ENCODE measurements at places on chromosomes 6 and 20. TPM values are rescaled to one million over a fixed set of nuclear protein-coding genes. Genes with fewer than 3 reads are reported as not detected.
A peak's percentile ranks its signal among the peaks of the same experiment; 100 is the strongest.

DNA sequence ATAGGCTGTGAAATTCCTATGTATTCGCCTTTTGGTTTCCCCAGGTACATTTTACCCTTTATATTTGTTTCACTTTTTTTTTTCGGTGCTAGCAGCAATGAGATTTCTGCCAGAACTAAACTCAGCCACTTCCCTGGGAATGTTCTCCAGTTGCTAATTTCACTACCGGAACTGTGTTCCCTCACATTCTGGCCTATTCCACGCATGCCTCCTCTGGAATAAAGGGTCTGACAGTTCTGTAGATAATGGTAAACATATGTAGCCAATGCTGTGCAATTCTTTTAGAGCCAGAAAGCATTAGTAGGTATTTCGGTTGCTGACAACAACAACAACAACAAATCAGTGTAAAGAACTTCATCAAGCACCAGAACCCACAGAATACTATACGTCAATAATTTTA lies 96.1 kb upstream of the TBX18 start:
- no peak for DNase-seq

GRCh38 chr6:167501831-167502385 lies 177.0 kb downstream of the TTLL2 start:
- no peak for DNase-seq

DNA sequence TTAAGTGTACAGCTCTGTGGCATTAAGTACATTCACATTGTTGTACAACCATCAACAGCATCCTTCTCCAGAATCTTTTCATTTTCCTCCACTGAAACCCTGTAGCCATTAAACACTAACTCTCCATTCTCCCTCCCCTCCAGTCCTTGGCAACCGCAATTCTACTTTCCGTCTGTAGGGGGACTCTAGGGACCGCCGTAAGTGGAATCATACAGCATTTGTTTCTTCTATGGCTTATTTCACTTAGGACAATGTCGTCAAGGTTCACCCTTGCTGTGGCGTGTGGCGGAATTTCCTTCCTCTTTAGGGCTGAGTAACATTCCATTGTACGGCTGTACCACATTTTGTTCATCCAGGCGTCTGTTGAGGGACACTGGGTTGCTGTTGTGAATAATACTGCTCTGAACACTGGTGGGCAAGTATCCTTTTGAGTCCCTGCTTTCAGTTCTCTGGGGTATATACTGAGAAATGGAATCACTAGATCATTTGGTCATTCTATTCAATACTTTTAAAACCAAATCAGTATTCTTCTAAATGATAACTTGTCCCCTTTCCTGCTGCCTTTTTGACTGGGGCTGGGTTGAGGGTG lies 50.7 kb downstream of the PPP1R3G start:
- no peak for DNase-seq

DNA sequence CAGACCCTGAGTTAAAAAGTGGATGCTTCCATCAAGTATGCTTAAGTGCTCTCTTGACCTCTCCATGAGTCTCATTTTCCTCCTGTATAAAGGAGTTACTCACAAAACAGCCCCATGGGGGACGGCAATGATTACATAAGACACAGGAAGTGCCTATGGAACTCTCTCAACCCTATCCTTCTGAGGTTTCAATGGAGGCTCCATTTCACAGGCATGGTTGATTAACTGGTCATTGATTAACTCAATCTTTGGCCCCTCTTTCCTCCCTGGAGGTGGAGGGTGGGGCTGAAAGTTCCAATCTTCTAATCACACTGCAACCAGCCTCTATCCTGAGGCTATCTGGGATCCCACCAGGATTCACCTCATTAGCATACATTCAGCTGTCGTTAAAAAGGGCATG lies 29.3 kb downstream of the CST8 start:
- DNase-seq, result peak; percentile 18

DNA sequence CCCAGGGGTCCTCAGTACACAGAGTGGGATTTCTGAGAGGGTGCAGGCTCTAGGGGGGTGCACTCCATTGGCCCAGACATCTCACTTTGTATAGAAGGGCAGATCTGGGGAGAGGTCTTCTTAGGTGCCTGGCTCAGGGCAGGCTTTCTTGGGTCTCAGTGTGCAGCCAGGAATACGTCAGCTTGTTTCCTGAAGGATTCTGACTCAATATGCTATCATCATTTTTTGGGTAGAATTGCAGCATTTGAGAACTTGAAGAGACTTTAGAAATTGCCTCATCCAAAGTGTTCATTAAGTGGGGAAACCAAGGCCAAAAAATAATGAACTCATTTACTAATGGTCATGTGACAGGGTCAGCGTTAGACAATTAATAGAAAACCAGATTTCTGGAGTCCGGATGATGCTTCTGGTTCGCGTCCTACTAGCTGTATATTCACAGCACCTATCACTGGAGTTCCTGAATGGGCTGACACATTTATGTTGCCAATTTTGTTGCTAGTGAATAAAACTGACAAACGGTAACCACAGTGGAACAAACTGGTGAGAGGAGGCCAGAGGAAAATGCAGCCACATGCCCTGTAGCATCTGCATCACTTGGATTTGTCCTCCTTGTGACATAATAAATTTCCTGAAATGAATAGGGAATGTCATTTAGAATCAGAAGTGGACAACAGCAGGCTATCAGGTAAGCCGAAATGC lies 238.9 kb downstream of the TBC1D7 start:
- no peak for DNase-seq

GRCh38 chr20:19456595-19457395 lies 244.4 kb downstream of the SLC24A3 start:
- no peak for DNase-seq

DNA sequence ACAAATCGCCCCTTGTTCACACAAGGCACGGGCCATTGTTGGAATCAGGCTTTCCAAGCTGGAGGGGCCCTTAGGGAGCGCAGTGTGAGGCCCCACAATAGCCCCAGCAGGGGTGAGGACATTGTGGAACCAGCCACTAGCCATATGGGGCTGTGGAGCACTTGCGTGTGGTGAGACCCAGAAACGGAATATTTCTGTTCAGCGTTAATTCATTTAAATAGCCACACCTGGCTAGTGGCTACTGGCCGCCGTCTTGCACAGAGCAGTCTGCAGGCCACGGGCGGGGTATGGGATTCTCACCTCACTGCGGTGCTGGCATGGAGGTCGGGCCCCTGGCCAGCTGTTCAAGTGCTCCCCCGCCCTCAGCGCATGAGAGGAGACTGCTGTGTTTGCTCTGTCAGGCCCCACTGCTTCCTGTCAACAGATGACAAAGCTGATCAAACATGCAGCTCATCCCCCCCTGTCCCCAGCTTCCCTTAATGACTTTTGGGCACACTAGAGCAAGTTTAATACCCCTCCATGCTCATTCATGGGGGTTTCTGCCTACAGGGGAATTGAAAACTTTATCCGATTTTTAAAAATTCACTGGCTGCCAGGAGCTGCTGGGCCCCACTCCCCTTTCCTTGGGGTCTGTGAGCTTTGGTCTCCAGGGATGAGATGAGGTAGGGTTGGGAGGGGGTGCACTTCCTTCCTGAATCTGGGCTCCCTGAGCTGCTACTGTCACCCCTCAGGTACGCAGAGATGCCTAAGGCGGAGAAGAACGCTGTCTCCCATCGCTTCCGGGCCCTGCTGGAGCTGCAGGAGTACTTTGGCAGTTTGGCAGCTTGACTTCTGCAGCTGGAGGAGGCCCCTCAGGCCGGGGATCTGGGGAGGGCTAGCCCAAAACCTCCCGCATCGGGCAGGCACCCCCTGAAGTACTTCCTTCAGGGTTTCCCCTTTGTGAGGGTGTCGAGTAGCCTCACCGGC lies 13.6 kb downstream of the ITPA start:
- no peak for DNase-seq

GRCh38 chr6:150231525-150231850 lies 88.6 kb downstream of the PPP1R14C start:
- DNase-seq, result no peak

- DNase-seq, result no peak
Observed at GRCh38 chr20:25686081-25687067, 10.3 kb downstream of the ZNF337 start.

- peak; percentile 3 for DNase-seq
Observed at GRCh38 chr6:159038914-159039884, 5.6 kb downstream of the TAGAP start.

DNA sequence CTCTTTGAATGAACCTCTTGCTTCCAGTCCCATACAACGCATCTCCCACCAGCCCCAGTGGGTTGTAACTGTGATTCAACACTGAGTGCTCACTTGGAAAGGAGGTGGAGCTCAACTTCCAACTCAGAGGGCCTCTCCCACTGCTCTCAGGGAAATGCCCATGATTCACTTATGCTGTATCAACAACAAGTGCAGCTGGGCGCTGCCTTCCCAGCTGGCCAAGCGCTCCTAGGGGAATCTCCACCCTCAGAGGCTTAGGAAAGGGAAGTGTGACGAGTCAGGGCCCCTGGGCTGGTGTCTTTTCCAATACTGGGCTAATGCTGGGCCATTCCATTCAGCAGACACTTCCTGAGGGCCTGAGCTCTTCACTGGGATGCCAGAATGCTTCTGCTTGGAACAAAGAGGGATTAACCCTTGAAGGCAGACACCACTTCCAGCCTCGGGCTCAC lies 8.1 kb upstream of the OCSTAMP start:
- DNase-seq, result peak; percentile 92

DNA sequence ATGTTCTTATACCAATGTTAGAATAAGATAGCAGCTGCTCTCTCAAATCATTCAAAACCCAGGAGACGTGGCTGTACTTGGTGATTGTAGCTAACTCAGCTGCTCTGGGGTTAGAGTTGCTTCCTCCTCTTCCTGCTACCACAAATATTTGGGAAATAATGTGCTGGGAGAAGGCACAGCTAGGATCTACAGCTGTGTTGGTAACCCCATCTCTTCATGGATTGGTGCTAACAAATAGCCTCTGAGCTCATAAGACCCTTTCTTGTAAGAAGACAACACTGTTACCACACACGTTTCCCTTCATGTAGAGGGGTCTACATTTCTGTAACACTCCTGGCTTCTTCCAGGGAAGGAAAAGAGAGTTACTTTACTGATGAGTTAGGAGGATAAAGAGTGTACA lies 911.0 kb upstream of the CITED2 start:
- DNase-seq, result no peak

GRCh38 chr20:58923117-58923712 lies 57.8 kb upstream of the NELFCD start:
- DNase-seq, result no peak

GRCh38 chr6:131825946-131826345 lies 18.1 kb downstream of the ENPP1 start:
- DNase-seq, result no peak

- DNase-seq, result no peak
Observed at GRCh38 chr6:33175436-33176069, 16.7 kb downstream of the COL11A2 start.

GRCh38 chr20:62449951-62450691 lies 22.8 kb upstream of the RBBP8NL start:
- no peak for DNase-seq

GRCh38 chr6:116624036-116624805 lies 7.9 kb downstream of the RSPH4A start:
- DNase-seq, result no peak

DNA sequence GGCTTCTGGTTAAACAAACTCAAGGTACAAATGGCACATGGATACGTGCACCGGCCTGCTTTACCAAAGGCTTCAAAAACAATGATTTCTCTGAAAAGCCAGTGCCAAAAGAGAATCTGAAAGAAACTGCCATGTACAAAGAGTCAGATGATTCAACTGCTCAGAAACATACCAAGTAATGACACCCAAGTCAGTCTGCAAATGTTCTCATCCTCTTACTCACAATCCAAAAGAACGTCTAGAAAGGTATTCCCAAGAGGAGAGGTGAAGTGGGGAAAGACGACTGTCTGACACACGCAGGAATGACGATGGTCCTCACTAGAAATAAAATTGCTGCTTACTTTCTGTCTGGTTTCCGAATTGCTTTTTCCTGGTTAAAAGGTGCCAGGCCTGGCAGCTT lies 52.9 kb downstream of the NFATC2 start:
- DNase-seq, result no peak

DNA sequence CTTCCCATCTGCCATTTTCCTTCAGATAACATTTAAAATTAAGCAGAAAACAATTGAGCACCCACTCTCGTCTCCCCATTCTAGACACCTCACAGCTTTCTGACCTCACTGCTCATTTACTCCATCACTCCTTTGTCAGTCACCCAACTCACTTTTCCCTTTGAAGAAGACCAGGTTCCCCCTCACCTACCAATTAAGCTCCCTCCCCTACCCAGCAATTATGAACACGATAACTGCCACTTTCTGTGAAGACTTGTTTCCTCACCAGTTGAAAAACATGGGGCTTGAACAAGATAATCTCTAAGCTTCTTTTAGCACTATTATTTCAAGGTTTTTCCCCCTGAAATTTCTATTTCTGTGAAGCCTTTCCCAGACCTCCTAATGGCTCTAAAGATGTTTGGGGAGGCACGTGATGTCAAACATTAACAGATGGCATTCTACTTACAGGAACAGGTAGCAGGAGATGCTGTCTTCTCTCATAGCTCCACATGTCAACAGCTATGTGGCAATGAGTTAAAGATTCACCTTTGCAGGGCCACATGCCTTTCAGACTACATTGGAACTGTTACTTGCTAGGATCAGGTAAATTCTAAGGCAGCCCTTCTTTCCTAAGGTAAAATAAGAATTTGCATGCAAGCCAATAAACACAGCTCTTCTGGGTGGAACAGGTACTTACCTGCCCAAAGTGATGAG lies 24.8 kb upstream of the SLA2 start:
- no peak for DNase-seq

DNA sequence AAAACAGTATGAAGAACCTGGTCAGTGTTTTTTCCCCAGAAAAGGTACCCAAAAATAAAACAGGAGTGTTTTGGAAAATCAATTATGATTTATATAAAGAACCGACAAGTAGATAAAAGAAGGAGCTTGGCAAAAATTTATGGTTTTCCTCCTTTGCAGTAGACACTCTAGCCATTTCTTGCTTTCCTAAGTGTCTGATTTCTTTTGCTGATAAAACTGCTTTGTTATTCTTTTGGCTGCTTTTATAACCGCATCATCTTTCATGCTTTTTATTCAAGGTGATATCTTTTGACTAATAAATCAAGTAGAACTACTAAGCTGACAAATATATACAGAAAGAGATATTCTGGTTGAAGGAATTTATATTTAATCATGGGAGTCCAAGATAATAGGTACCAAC lies 16.6 kb downstream of the ATG5 start:
- DNase-seq, result no peak

LRRN4 gene
- total RNA-seq, result 152 TPM

FOXA2 gene
- not detected for total RNA-seq

PNPLA1 gene
- total RNA-seq, result not detected

TSPO2 gene
- not detected for total RNA-seq

GSTA2 gene
- total RNA-seq, result not detected

TMEM181 gene
- 16.5 TPM for total RNA-seq

PPIL6 gene
- total RNA-seq, result 0.80 TPM

HUS1B gene
- total RNA-seq, result 0.22 TPM

LGSN gene
- total RNA-seq, result not detected

NKAIN4 gene
- total RNA-seq, result 1.4 TPM

PMEPA1 gene
- 62.5 TPM for total RNA-seq

Data from epithelial cell of proximal tubule (primary cell).